BE2C (cell line): ENCODE measurements at places on chromosomes 4 and X.

DNA sequence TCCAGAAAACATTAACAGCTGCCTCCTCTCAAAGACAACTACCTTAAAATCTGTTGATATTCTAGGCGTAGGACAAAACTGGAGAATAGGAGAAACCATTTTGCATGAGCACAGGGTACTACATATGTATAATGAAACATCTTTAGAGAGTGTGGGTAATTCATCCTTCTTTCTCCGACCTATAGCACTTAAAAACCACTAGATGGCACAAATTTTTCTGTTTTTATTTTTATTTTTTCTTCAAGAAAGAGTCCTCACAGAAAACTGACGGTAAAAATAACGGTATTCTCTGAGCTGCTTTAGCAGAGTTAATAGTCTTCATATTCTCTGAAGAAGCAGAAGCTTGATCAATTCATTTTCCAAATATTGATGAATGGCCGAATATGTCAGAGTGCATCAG is 14.6 kb downstream of the SMIM31 start:
- DNase-seq: no peak

DNA sequence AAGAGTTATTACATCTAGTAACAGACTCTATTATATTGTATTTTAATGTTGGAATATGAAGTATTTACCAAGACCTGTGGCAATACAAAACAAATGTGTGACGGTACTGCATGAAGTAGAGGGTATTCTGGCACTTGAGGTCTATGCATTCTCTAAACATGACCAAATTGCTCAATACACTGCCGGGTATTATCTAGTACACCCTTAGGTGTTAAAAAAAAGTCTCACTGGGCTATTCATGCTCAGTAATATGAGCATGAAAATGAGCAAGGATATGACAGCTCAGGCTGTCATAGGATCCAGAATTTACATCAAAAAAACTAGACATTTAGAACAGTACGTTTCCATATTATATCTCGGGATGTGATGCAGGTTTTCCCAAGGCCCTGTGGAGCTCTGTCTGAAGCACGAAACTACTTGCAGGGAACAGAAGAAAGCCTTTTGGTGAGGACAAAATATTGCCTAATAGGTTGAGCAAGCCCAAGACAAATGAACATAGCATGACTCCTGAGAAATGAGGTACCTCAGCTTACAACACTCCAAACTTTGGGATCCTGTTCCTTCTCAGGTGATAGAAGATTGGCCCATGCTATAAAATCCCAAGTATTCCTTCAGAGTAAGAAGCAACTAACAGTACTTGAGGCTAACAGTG is 74.1 kb upstream of the MAOA start:
- no peak for DNase-seq

DNA sequence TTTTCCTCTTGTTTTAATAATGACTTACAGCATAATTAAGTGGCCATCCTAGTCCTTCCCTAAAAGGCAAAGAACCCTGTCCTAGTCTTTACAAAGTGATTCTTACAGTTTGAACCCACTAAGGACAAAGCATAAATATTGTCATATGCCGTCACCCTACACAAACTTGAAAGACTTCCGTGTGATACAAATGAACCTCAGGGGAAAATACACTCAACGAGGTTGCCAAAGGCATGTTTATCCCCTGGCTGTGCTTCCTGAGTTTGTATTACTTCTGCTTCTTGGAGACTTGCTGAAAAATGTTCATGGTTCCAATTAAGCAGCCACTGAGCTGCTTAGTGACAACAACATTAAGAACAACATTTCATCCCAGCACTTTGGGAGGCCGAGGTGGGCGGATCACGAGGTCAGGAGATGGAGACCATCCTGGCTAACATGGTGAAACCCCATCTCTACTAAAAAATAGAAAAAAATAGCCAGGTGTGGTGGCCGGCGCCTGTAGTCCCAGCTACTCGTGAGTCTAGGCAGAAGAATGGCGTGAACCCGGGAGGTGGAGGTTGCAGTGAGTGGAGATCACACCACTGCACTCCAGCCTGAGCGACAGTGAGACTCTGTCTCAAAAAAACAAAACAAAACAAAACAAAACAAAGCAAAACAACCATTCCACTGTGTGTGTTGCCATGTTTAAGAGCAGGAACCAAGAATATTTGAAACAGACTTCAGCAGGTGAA is 16.2 kb downstream of the RASSF6 start:
- no peak for DNase-seq

DNA sequence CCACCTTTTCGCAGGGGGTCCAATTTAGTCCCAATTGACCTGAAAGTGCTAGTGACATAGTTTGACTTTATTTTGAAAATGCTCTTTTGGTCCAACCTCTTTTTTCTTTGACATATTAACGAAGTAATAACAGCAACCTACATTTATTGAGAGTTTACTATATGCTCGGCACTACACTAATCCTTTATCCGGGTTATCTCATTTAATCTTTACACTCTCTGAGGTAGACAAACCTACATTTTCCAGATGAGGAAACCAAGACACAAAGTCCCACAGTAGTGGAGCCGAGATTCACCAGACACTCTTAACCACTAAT is 307 bp upstream of the ATRX start:
- no peak for DNase-seq

DNA sequence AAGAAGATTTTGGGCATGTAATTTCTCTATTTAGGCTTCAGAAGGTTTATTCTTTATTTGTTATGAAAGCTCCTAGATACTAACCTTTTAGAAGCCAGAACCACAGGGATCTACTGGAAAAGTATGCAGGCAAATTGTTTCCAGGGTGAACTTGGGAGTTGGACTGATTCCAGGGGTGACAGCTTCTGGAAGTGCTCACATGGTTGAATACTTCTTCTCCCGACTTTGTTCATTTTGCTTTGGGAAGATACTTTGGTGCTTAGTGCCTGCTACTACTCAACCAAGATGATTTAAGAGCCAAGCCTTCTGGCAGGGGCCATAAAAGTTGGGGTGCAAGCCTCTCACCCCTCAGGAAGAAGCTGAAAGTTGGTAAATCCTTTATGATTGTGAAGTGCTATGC is 445.6 kb downstream of the ACTRT1 start:
- no peak for DNase-seq

- no peak for DNase-seq
Measured at GRCh38 chr4:56986192-56986591, 7.5 kb downstream of the POLR2B start.
